ENCODE measurements at places on chromosomes 13 and 19.

DNA sequence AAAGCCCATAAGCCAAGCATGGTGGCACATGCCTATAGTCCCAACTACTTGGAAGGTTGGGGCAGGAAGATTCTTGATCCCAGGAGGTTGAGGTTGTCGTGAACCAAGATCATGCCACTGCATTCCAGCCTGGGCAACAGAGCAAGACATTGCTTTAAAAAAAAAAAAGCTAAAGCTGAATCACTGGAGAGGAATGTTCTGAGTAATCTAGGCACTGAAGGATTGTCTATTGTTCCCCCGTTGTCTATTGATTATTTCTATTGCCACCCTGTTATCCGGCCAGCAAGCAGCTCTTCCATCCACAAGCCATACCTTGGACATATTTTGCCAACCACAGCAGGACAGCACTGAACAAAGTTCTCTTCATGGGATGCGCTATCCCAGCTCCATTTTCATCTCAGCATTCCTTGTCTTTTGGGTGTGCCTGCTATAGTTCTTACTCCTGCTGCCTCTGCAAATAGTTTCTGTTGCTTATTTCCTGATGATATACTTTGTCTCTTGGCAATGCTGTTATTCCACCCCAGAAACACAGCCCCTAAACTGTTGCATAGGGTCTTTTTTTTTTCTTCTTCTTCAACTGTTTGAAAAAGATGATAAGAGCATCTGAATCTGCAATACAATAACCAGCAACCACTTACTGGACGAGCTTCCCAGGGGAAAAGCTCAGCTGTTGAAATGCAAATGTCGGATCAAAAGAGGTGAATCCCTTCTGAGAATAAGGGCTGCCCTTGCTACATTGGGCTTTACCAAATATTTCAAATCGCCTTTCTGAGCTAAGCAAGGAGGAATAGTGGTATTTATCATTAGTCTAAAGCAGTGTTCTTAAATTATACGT, 22.2 kb upstream of the SIAH3 start:
- DNase-seq = no peak

DNA sequence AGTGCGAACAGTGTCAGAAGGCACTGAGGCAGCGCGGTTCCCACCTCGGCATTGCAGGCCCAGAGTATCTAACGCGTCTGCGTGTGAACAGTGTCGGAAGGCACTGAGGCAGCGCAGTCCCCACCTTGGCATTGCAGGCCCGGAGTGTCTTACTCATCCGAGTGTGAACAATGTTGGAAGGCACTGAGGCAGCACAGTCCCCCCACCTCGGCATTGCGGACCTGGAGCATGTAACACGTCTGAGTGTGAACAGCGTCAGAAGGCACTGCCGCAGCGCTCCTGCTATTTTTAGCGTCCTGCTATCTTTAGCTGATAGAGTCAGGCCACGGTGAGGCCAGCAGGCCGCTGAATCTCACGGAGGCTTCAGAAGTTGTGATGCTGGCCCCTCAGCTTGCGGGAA, 39.6 kb downstream of the ATP11A start:
- DNase-seq = no peak

GRCh38 chr19:2793126-2793525, 7.8 kb downstream of the THOP1 start:
- DNase-seq = no peak

DNA sequence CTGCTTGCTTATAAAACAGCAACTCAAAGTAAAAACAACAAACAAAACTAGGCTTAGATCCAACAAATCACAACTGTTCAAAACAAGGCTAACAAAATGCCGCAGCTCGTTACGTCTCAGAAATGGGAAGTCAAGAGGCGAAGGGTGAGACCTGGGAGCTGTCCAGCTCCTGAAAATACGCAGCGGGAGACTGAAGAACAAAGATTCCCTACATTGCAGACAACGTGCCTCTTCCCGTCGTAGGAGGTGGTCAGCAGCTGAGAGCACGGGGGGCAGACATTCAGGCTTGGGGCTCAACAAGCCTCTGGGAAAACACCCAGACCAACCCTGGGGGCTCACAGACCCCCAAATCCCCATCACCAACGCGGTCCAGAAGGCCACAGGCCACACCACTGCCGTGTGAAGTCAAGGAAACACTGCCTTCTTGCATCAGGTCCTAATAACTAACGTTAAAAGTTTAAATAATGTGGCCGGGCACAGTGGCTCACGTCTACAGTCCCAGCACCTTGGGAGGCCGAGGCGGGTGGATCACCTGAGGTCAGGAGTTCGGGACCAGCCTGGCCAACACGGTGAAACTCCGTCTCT, 13.5 kb downstream of the PLPP2 start:
- no peak for DNase-seq

- no peak for DNase-seq
Observed at GRCh38 chr19:9076901-9077300, 10.0 kb upstream of the OR1M1 start.

- DNase-seq = no peak
Observed at GRCh38 chr19:17424743-17425365, 5.0 kb downstream of the MVB12A start.

DNA sequence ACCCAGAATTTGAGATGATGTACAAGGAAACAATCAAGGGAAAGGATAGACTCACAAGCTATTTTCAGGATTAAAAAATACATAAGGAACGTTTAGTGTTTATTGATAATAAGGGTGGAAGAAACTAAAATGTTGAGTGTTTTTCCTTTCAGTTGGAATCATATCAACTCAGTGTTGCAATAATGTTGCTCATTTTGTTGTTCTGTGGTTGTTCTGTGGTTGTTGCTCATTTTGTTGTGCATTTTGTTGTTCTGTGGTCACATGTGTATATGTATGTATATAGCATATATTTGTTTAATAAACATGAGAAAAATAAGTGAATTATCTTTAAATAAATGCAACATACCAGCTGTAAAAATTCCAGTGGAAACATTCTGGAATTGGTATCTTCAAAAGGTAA, 262.4 kb upstream of the SPRY2 start:
- no peak for DNase-seq

GRCh38 chr13:109090796-109091195, 461.4 kb downstream of the MYO16 start:
- no peak for DNase-seq

DNA sequence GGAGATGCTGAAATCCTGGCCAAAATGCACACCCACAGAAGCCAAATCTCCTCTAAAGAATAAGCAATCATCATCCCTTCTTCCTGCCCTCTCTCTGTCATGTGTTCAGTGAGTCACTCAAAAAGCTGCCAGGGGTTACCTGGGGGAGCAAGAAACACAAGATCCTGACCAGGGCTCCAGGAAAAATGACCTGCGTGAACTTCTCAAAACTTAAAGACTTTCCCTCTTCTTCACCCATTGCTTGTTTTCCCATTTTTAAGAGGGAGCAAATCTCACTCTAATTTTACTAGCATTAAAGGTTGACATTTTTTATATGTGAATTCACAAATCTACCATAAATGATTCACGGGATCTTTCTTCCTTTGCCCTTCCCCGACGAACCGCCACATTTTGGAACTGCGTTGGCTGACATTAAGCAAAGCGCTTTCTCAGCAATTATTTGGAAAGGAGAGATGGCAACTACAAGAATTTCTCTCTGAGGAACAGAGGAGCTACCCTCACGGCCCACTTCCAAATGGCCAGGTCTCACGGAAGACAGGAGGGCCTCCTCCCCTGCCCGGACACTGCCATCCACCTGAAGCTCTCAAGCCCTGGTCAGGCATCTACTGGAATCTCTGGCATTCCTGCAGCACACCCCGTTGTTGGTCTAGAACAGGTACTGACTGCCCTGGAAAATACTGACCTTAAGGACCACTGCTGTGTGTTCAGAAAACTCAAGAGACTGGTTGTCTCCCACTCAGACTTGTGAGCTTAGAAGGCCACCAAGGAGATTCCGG, 14.2 kb downstream of the TSHZ3 start:
- DNase-seq = no peak

DNA sequence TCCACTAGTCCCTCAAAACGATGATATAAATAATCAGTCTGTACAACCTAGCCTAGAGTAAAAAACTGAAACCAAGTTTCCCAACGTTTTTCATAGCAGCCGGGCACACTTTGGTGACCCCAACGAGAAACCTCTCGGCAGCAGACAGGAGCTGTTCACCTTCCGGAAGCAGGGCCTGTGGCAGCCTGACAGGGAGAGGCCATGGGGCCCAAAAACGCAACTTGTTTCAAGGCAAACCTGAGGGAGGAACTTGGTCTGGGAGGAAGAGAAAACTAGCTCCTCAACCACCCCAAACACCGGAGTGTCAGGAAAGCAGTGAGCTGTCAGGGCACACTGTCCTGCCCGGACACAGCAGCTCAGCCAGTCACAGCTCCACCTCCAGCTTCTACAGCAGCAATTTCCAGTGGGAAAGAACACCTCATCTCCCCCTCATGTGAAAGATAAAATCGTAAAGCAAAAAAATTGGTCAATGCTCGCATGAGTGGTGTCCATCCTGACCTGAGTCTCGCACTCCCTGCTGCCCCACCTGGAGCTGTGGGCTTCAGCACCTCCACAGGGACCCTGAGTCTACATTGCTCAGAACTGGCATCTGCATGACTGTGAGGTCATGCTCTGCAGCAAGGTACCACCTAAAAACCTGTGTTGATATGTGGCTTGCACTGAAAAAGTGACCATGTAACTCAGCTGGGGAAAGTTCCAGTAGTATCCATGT, 40.6 kb upstream of the LATS2 start:
- DNase-seq = no peak

DNA sequence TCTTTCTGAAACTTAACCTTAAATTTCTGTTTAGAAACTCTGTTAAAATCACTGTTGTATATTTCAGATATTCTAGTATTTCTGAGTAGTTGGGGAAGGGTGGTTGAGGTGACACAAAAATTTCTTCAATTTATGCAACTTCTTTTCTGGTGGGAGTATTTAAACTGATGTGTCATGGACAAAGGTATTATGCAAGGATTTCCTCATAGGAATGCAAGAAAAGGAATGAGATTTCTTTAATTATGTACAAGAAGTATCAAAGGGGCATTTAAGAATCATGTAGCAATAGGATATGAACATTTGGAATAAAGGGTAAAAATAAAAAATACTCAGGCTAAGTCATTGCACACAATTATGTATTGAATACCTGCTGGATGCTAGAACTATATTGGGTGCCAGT, 575.8 kb upstream of the KLF12 start:
- no peak for DNase-seq

GRCh38 chr13:108915095-108915633, 285.8 kb downstream of the MYO16 start:
- no peak for DNase-seq

GRCh38 chr19:29591670-29592069, 14.4 kb upstream of the POP4 start:
- DNase-seq = no peak
